Chondrocyte (in vitro differentiated cells): ENCODE measurements at places on chromosomes 2 and 18. TPM values are rescaled to one million over a fixed set of nuclear protein-coding genes. Genes with fewer than 3 reads are reported as not detected.

Gene GMPPA
- total RNA-seq = 60.9 to 72.4 TPM (median 62.1 TPM) in 3 replicates

- no peak for DNase-seq
These were observed 22.9 kb downstream of the MARCHF4 start for GRCh38 chr2:216349366-216349765.

DNA sequence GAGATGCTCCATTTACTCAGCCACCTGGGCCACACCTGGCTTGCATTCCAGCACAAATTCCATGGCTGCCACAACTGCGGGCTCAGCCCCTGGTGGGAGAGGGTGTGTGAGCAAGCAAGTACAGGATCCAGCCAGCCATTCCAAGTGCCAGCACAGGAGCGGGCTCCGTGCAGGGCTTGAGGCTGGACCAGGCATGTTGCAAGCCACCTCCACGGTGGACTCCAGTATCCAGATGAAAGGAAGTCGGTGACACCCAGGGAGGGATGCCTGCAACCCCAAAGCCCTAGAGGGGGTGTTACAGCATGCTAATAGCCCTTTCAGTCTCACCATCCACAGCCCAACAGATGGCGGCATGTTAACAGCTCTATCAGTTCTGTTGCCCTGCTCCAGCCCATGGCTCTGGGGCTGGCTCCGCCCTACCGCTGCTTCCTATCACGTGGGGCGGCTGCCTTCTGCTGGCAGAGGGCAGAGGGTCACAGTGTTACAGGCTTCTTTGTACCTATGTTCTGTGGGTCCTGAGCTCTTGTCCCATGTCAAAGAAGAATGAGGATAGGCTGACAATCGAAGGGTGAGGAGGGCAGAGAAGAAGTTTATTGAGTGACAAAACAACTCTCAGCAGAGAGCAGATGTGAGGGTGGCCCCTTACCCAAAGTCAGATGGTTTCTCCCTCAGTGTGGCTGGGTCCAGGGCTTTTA is 11.7 kb upstream of the GORASP2 start:
- DNase-seq = no peak

Gene PROKR1
- total RNA-seq = not detected in 3 replicates

GRCh38 chr2:215817046-215817445 is 196.3 kb downstream of the MREG start:
- DNase-seq = no peak

DNA sequence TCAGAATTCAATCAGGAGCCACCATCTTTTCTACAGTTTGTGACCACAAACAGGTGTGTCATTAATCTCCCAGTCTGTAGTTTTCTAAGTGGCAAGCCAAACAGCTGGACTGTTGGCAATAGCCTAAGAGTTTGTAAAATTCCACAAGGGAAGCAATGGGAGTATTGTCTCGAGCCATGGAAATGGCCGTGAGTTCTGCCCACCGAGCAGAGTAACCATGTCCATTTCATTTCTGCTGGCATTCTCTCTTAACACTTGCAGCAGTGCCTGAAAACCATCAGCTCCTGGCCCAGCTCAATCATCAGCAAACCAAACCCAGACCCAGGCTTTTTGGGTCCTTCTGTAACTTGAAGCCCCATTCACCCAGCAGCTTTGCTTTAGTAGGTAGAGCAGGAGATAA is 387.8 kb upstream of the CDH7 start:
- no peak for DNase-seq

DNA sequence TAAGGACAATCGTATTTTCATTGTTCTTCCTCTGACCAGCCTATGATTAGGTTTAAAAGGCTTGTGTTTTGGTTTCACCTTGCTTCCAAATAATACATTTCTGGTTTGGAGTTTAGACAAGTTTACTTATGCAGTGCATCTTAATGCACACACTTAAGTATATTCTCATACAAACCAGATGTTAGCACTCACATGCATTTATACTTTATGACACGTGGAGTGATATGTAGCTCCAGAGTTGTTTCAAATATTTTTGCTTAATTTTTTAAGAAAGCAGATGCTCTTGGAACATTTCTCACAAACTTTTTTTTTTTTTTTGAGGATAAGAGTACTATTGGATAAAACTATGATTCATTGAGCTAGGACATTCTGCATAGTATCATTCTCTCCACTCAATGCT is 109.9 kb downstream of the PDE1A start:
- no peak for DNase-seq

DNA sequence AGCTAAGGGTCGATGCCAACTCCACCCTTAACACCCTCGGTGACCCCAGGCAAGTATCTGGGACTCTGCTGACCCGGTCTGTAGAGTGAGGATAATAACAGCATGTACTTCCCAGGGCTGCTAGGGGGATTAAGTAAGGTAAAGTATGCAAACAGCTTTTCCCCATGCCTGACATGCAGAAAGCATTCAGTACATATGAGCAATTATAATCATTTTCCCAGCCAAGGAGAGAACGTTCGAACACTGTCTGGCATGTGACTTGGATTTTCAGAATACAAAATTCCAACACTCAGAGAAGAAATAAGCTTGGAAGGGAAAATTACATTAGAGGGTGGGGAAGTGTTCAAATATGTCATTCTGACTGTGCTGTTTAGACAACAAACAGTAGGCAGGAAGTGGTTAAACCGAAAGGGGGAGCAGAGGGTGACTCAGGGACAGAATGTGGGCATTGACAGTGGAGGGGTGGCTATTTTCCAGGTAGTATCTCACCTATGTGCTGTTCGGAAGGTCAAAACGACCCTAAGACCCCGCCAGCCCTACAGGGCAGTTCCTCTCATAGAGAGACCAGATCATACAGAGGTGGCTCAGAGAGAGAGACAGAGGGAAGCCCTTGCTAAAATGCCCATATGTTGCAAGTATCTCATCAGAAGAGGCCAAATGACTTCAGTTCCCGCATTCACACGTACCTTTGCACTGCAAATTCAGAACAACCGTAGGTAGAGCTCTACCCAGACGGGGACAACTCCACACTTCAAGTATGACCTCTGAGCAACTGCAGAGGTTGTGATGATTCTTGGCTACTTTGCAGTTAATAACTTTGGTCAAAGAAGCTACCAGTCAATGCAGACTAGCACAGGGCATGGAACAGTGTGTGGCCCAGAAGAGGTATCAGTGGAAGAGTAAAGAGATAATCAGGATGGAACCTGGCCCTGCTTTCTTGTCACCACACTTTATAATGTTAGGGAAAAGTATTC is 14.8 kb downstream of the ASPRV1 start:
- no peak for DNase-seq

DNA sequence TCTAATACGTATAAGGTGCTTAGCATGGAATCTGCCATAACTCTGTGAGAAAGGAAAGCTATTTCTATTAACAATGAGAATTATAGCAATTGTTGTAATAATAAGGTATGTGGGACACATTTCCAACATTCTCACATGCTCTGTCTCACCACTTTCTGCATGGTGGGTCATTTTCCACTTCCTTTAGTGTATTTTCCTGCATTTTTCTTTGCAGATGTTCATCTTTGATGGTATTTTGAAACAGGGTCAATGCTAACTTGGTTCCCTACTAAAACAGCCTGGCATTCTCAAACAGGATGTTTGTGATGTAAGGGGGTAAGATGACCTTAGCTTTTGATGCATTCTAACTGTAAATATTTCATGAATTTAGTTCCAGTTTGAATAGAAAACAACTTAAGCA is 54.7 kb downstream of the MYO1B start:
- no peak for DNase-seq

DNA sequence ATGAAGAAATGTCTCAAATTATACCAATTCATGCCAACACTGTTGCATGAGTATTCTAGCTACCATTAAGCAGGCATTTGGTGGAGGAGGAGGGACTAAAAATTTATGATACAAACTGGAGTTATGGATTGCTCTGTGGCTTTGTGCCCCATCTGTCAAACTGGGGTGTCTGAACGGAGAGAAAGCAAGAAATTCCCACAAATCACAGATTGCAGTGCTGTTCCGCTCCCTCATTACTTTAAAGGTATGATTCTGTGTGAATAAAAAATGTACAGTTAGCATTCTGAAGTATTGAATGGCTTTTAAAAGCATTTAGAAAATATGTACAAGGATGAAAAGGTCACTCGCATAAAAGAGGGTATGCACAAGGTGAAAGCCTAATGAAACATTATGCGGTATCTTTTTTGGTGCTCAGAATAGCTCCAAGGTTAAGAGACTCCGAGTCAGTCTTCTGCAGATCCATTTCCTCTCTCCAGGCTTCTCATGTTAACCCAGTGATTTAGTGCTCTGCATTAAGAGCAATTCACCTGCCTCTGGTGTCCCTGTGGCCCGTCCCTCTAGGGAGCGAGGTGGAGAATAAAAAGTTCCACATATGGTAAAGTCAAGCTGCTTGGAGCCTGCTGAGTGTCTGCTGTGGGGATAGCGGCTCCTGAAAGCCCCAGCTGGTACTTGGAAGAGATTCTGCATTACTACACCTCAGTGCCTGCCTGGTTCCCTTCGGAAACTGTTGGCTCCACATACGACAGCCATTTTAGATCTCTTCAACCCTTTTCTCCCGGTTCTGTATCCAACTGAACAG is 184.2 kb downstream of the ZNF521 start:
- DNase-seq = no peak

Gene IKZF2
- 8.6 to 18.1 TPM (median 9.2 TPM) in 3 replicates for total RNA-seq

DNA sequence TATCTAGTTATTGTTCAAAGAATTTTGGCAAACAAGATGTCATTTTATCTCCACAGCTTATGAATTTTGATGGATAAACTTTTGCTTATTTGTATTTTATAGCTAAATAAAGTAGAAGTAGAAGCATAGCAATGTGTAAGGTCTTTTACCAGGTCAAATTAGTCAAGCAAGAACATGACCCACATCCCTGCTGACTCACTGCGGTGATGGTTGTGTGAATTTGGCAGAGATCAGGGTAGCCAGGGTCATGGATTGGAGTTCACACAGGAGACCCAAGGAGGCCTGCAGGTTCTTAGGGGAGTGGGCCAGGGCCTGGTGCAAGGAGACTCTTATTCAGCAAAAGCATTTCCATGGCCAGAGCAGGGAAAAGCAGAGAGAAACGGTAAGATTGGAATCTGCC is 18.7 kb downstream of the SP140 start:
- no peak for DNase-seq

- DNase-seq = no peak
These were observed 163.3 kb upstream of the ZEB2 start for GRCh38 chr2:144683107-144683753.

- DNase-seq = peak; percentile 53
These were observed 16.7 kb downstream of the COLEC11 start for GRCh38 chr2:3611589-3611988.

- no peak for DNase-seq
These were observed 197.4 kb downstream of the MGAT5 start for GRCh38 chr2:134451347-134451630.

DNA sequence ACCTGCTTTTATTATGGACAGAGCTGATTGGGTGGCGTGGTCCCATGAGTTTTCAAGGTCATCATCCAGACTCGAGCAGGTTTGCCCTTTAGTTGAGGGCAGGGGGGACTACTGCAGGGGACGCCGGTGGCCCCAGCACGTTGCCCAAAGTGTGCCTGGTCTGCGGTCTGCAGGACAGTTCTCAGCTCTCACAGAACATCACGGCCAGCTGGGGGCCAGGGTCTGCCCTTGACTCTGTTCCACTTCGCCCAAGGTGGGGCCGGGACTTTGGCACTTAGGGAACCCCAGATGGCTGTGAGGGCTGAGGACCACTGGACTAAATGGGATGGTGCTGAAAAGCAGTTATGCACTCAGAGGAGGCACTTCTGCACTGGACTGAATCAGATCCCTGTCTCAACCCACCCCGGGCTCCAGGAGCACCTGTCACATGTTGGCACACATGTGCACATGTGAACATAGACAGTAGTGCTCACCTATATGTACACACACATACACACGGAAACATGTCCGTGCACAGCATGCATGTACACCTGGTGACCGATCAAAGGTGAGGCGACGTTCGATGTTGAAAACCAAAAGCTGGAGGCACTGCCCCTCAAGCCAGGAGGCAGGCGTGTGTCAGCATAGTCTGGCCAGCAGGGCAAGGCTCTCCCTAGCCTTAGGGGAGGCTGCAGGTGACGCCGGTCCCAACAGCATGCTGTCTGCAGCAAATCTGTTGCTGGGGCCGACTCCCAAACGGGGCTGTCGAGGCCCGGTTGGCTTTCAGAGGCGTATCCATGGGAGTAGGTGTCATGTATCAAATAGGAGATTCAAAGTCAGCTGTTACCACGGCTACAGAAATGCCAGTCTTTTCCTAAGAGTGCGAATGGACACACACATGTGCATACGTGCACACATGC is 10.2 kb downstream of the ANO7 start:
- DNase-seq = peak; percentile 83

GRCh38 chr18:73458186-73458964 is 590.6 kb upstream of the NETO1 start:
- DNase-seq = no peak

DNA sequence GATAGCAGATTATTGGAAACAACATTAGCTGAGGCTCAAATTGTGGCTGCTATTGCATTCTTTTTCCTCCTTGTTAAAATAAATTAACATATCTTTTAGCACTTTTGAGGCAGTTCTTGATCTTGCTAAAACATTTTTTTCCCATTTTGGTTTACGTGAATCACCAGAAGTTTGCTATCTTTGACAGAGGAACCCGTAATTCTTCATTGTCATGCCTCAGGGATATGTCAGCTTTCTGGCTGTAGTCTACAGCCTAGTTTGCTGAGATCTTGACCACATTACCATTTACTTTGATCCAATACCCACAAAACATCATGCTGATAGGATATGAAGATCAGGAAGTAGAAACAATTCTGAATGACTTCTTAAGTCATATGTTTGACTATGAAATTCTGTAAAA is 25.1 kb upstream of the FANCL start:
- no peak for DNase-seq
